ENCODE measurements at places on chromosomes 13 and 19. TPM values are rescaled to one million over a fixed set of nuclear protein-coding genes. Genes with fewer than 3 reads are reported as not detected.

Gene ZNF45
- 8.9 TPM for total RNA-seq

Gene MBD3L3
- total RNA-seq: not detected

Gene SUPT20H
- 28.6 TPM for total RNA-seq

Gene LHB
- not detected for total RNA-seq

DNA sequence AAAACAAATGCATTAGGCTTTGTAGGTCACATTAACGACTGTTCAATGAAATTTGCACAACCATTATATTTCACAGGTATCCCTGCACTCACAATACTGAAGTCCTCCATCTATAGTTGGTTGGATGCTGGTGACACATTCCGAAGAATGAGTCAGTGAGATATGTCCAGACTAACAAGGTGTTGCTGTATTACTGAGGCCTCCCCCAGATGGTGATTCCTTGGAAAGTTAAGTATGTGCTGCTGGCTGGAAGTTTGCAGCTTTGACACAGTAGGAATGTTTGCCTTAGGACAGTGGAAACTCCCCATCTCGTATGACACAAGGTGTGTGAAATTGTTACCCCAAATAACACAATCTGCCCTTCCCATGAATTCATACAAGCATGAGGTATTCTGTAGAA, 46.6 kb downstream of the FGF14 start:
- DNase-seq: no peak

- no peak for DNase-seq
These were observed 20.1 kb upstream of the IGSF23 start for GRCh38 chr19:44593294-44593693.

- peak; percentile 65 for DNase-seq
These were observed 766 bp downstream of the CEBPG start for GRCh38 chr19:33374236-33374714.

DNA sequence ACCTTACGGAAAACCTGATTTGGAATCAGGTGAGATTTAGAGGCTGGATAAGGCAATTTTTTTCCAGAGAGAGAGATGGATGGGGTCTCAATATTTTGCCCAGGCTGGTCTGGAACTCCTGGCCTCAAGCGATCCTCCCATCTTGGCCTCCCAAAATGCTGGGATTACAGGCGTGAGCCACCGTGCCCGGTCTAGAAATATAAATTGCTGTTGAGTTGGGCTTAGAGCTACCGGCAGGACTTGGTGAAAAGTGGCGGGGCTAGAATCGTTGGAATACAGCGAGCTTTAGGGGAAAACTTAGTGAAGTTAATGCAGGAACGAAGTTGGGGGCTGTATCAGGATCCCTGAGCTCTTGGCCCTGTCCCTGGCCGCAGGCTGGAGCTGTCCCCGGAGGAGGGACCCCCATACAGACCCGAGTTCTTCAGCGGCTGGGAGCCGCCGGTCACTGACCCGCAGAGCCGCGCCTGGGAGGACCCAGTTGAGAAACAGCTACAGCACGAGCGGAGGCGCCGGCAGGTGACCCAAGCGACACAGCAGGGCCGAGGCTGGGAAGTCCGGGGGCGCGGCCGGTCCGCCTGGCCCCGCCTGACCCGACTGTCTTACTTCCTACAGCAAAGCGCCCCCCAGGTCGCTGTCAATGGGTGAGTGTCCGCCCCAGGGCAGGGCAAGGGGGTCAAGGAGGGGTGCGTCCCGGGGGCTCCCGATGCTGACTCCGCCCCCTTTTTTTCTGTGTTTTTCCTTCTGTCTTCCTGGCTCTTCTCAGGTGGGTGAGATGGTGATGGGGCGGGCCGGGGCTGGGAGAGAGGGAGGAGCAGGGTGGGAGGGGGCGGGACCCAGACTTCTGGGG, 7.6 kb downstream of the EPS8L1 start:
- no peak for DNase-seq

GRCh38 chr13:98896868-98897144, 81.1 kb downstream of the DOCK9 start:
- DNase-seq: no peak

DNA sequence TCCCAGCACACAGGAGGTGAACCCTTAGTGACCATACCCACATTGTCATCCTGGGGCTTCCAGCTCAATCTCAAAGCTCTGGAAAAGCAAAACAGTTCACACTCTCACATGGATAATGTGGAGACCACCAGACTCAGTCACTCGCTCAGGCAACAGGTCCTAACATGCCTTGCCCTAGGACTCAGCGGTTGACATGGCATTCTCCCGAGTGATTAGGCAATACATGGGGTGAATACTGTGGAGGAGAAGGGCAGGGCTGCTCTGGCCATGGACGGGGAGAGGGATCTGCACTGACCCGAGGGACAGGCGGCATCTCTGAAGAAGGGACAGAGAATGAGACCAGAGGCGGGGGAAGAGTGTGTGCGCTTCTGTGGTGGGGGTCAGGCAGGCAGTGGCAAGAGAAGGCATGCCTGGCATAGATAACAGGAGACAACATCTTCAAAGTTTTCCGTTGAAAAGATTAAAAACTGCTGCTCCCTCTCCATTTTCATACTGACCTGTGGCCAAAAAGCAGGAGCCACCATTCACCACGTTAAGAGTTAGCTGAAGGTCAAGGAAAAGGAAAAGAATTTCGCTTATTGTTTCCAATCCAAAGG, 44.5 kb upstream of the EPHX3 start:
- DNase-seq: no peak

DNA sequence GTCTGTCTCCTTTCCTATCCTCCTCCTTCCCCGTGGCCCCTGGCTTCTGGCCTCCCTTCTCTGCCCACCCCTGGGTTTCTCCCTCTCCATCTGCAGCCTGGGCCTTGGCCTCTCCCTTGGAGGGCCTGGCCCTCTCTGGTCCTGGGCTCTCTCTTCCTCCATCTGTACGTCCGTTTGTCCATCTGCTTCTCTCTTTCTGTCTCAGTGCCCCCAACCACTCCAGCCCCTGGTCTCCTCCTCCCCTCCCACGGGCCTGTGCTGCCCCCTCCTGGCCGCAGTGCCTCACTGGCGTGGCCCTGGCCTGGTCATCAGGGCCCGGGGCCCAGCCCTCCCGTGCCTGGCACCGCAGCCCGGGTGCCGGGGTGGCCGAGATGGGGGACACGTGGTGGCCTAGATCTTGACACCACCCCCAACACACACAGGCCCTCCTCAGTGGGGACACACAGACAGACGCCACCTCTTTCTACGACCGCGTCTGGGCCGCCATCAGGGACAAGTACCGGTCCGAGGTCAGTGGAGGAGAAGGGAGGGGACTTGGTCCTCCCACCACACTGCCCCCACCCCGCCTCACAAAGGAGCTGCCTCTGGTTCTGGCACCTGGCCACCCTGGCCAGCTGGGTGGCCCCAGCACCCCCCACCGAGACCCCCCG, 11.3 kb downstream of the PRKCSH start:
- DNase-seq: peak; percentile 60

- DNase-seq: no peak
These were observed 57.7 kb downstream of the ZNF568 start for GRCh38 chr19:36973844-36974195.

DNA sequence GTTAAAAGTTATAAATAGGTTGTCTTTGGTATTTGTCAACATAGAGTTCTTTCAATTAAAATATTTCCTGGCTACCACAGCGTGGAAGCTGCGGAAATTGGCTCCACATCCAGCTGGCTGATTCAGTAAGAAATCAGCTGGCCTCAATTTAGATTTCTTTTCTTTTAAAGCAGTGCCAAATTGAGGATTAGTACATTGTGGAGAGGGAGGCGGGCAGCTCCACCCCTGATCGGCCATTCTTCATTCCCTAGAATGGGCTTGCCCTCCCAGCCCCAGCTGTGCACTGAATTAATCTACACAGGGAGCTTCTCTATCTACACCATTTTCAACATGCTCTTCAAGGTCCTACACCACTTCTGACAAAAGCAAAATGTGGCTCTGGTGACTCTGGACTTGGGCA, 624.8 kb downstream of the DACH1 start:
- no peak for DNase-seq

GRCh38 chr13:72104656-72105180, 237.7 kb upstream of the DACH1 start:
- no peak for DNase-seq

All from GM23248 (cell line).